ENCODE measurements at places on chromosomes 1 and 21.
A peak's percentile ranks its signal among the peaks of the same experiment; 100 is the strongest.

- no peak for DNase-seq
Measured at GRCh38 chr1:164622068-164622845, 63.3 kb downstream of the PBX1 start.

- DNase-seq: no peak
Measured at GRCh38 chr1:224846119-224846907, 83.2 kb upstream of the DNAH14 start.

DNA sequence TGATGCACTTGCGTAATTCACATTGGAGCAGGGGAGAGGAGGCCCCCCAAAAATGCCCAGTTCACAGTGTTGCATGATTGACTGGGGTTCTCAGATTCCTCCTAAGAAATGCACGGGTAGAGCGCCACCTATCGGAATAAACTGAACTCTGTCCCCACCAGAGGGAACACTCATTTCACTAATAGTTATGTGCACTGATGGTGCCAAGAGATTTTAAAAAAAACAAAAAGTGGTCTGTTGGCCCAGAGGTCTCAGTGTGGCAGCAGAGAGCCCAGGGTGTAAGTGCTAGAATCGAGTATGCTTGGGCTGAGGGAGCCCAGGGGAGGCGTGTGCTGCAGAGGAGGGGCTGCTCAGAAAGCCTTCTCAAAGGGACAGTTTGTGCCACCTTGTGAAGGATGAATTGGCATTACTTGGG lies 6.9 kb downstream of the PINK1 start:
- DNase-seq: peak; percentile 39

DNA sequence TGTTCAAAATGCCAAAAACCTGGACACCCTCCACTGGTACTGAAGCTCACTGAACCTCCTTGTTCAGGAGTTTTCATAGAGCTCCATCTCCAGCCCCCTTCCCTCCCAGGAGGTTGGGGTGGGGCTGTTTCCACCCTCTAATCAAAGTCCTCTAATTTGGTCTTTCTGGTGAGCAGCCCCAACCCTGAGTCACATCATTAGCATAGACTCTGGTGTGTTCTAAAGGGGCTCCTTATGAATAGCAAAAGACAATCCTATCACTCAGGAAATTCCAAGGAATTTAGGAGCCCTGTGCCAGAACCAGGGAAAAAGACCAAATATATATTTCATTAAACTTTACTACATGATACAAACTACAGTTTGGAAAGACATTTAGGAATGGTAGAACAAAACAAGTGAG lies 13.2 kb upstream of the UBE4B start:
- DNase-seq: no peak

- DNase-seq: no peak
Measured at GRCh38 chr21:22019766-22020165, 1021.6 kb downstream of the NCAM2 start.

DNA sequence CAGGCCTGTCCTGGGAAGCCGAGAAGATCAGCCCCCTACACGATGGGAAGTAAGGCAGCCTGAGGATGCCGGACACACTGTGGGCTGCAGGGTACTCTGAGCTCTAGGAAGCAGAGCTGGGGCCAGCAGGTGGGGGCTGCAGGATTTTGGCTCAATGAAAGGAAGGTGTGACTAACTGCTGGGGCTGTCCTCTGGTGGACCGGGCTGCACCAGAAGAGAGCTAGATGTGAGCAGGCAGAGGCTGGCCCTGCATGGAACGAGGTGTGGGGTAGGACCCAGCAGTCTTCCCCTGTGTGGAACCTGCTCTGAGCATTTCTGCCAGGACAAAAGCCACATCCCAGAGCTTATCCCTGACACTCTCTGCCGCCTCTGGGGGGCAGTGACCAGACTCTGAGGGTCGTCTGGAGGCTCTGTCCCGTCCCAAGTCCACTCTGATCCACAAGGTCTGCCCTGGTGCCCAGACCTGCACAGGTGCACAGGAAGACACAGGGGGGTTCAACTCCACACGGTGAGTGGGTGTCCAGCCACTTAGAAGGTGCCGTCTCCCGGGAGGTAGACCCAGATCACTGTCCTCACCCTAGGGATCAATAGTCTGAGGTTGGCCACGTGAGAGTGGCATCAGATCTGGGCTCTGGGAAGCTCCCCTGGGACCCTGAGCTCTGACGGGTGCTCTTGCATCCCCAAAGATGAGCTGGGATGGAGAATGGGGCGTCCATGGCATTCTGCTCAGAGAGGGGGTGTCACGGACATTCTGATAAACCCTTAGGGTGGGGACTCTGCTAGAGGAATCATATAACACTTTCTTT lies 187.6 kb upstream of the VAMP3 start:
- DNase-seq: no peak

- no peak for DNase-seq
Measured at GRCh38 chr21:45636951-45637646, 6.4 kb upstream of the PCBP3 start.

GRCh38 chr1:19799230-19800075 lies at the start of gene TMCO4:
Gene TMCO4 (minus strand): TSS chr1:19799916. CDS start chr1:19780758, 19,158 bp downstream.
- peak; percentile 59 for DNase-seq

GRCh38 chr1:209772126-209772525 lies 12.2 kb downstream of the C1orf74 start:
- no peak for DNase-seq

DNA sequence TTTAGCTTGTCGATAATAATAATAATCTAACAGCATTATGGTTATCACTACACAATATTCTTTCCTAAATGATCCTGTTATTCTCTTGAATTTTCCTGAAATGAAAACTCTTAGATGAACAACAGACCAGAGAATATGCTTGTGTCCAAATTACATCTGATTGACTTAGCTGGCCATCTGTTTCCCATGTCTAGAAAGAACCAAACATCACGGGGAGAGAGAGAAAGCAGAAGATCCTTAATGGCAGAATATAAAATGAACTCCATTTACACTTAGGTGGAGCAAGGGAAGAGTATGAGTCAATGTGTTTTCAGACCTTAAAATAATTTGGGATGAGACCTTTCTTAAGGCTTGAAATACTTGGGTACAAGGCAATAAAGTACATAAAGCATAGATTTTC lies 162.2 kb downstream of the DSCAM start:
- no peak for DNase-seq

GRCh38 chr1:25178917-25179561 lies 53.3 kb downstream of the SYF2 start:
- DNase-seq: no peak

DNA sequence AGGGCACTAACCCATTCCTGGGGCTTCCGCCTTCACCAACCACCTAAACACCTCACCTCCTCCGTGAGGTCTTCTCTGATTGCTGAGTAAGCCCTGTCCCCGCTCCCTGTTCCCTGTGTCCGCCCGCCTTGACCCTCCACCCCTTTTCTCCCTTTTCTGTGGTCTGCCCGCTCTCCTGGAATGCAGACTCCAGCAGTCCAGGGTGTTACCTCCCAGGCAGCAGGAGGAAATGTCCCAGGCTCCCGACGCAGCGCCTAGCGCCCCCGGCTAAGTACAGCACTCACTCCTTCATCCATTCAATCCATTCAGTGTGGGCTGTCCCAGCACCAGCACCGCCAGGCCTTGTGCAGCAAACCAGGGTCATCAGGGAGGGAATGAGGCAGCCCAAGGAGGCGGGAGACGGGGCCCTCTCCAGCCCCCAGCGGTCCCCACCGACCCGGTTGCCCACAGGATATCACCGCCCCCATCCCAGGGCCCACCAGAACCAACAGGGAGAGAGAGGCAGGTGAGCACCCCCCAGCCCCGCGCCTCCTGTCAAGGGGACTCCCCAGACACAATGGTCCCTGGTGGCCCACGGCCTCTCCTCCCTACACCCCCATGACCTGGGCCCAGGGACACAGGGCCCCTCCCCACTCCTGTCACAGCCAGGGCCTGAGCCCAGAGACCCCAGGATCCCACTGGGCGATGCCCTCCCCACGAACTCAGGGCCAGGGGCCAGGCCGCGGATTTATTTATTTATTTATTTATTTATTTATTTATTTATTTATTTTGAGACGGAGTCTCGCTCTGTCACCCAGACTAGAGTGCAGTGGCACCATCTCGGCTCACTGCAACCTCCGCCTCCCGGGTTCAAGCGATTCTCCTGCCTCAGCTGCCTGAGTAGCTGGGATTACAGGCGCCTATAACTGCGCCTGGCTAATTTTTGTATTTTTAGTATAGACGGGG lies 10.2 kb downstream of the TNFRSF14 start:
- DNase-seq: no peak

GRCh38 chr1:189121941-189122340 lies 1355.7 kb downstream of the BRINP3 start:
- DNase-seq: no peak

DNA sequence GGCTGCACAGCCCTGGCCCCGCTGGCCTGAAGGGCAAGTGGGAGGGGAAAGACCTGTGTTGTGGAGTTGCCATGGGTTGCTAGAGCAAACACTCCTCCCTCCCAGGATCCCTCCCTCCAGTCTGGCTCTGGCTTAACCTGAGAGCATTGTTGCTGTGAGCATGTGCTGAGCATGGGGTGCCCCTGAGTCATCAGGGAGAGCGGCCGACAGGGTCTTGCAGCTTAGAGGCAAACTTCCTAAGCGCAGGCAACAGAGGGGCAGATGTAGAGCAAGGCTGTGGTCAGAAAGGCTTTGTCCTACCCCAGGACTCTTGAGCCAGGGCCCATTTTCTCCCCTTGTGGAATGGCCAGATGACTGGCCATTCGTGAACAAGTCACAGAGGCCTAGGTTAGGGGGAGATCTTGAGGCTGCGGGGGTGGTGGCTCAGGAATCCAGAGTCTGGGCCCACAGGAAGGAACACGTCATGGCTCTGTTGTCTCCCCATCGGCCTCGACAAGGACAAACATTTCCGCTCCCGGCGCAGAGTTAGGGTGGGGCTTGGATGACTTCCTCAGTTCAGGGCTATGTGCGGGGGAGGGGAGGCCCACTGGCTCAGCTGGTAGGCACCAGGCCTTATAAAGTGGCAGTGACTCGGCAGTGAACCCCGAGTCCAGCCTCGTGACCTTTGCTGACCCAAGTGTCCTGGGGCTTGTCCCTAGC lies 362 bp upstream of the DYNLT4 start:
- DNase-seq: peak; percentile 89

DNA sequence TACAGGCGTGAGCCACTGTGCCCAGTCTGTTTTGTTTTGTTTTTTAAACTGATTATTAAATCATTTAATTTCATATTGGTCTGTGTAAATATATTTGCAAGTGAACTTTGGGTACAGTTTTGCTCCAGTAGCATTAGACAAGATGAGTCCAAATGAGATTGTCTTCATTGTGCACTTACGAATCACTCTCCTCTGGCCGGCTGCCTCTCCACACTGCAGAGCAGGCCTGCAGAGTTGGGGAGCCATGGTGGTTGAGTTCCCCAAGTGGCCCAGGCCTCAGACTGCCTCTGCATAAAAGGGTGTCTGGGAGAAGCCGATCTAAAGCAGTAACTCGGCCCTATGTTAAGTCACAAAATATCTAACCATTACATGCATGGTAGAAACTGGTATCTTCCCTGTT lies 74.8 kb downstream of the ATP5PO start:
- DNase-seq: no peak

DNA sequence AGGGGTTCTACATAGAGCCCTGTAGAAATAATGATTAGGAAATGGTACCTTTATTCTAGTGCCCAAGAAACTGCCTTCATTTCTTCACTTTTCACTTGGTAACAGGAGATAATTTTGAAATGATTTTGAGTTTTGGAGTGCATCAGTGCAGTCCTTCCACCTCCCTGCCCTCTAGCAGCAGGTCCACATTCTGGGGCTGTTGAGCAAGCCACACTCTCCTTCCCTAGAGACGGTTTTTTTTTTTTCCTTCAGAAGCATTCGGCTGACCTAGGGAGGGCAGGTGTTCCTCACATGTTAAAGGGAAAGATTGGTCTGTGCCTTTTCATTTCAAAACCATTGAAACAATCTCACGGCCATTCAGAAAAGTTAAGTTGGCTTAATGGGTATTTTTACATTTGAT lies 39.8 kb downstream of the SLC37A1 start:
- no peak for DNase-seq

DNA sequence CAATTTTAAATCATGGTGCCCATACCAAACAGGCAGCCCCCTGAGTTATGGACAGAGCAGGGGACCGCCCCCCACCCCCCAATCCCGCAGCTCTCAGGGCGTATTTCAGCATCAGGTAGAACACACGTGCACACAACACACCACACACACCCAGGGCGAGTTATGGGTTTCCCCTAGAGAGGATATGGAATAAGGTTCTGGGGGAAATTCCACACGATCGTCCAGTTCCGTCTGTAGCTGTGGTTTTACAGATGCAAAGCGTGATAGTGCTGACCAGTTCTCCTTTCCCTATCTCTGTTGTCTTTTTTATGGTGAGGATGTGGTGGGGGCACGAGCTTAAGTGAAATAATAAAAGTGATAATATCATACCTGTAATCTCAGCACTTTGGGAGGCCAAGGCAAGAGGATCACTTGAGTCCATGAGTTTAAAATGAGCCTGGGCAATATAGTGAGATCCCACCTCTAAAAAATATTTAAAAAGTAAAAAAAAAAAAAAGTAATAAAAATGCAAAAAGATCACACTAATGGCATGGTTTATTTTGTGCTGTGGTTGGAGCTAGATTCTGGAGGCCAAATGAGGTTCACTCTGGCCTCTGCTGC lies 25.1 kb downstream of the C2CD2 start:
- no peak for DNase-seq

DNA sequence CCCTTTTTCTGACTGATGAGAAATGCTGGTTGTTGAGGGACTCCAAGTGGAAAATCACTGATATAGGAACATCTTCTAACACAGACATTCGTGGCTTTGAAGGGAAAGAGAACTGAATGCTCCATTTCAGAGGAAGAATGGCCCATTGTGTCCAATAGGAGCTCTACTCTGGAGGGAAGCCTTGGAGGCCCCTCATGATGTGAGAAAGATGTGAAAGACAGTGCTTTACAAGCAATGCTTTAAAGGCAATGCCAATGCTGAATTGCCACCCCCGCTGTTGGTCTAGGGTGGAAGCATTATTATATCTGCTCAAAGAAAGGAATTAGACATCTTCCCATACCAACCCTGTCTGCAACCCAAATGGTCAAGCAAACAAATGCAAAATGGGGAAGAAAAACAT lies 13.7 kb downstream of the NMNAT2 start:
- no peak for DNase-seq

GRCh38 chr1:14110040-14110439 lies 410.1 kb downstream of the PRDM2 start:
- DNase-seq: no peak

DNA sequence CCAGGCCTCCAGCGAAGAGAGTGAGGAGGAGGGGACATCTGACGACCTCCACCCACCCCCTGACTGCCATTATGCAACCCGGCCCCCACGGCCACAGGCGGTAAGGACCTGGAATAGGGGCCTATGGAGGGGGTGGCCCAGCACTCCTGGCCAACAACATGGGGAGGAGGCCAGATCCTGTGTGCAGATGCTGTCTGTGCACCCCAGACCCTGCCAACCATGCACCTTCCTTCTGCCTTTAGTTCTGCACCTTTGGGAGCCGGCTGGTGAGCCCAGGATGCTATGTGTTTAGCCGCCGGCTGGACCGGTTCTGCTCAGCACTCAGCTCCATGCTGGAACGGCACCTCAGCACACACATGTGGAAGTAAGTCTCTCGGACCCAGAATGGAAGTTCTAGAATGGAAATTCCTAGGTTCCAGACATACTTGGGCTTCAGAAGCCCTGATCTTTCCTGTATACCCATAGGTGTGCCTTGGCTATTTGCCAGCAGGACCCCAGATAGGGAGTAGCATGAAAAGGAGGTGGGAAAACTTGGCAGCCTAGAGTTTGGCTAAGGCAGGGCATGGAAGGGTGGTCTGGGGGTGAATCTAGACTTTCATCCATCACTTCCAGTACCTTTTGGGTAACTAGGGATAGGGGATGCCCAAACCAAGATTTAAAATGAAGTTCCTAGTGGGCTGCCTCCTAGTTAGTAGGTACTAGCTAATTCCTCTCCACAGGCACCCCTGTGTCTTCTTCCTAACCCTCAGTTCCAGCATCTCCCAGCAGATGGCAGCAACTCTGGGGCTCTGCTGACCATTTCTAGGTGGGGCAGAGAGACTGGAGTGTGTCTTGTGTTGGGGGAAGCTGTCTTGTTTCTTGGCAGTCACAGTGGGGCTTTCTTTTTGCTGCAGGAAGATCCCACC lies 3.6 kb upstream of the CYB561D1 start:
- peak; percentile 70 for DNase-seq

Data from stimulated activated CD4-positive, alpha-beta T cell treated with anti-CD3 and anti-CD28 coated beads, Interleukin-4, amount 100 ng/mL, for 4 hours (primary cell).